ENCODE measurements at places on chromosomes 7 and 10. TPM values are rescaled to one million over a fixed set of nuclear protein-coding genes. Genes with fewer than 3 reads are reported as not detected.

DNA sequence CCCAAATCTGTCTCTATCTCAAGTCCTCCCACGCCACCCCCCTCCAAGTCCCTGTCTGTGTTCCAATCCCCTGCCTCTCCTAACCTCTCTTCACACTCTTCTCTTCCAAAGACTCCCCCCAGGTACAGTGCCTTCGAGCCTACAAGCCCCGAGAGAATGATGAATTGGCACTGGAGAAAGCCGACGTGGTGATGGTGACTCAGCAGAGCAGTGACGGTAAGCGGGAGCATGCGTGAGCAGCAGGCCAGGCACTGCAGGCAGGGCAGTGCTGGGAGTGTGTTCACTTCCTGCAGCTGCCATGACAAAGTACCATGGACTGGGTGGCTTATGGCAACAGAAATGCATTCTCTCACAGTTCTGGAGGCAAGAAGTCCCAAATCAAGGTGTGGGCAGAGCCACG, 23.4 kb downstream of the ARHGEF5 start:
- no peak for DNase-seq

DNA sequence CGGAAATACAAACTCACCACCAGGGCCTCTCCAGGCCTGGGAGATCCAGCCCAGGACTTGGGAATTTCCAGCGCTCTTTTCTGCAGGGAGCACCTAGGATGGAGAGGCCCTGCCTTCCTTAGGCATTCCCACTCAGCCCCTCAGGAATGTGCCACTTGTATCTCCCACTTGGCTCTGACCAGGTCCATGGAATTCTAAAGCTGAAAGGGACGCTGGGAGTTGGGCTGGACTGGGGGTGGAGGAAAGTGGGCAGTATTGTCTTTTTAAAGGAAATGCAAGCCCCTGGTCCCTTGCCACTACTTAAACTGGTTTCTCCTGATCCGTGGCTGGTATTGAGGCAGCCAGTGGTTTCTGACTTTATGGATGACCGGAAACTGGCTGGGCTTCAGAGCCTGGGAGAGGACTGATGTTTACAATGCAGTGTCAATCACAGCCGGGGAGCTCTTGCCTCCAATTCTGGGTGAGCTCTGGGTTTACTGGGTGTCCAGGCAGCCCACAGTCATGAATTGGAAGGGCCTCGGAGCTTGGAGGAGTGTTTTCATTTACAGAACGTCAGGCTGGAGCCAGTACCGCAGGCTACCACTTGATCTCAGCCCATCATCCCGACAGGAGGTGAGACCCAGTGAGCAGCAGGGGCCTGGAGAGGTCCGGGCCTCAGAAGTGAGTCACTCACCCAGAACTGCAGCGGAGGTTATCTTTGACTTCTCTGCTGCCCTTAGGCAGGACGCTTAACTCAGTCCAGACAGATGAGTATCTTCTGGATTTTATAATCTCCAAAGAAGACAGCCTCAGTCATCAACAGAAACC, 27.3 kb downstream of the AGAP3 start:
- DNase-seq: no peak

GRCh38 chr7:105672801-105673200, 91.5 kb upstream of the EFCAB10 start:
- no peak for DNase-seq

DNA sequence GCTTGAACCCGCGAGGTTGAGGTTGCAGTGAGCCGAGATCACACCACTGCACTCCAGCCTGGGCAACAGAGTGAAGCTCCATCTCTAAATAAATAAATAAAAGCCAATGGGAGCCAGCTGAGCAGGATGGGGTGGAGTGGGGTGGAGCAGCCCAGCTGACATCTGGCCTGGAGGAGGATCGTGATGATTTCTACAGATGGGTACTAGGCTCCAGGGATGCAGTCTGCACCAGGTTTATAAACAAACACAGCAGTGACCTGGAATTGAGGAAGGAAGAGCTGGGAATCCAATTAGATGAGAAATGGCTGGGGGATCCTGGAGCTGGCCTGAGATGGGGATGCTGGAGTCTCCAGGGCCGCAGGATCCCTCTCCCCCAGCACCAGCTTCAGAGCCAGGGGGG, 7.3 kb upstream of the GRIFIN start:
- DNase-seq: peak; percentile 46

ERVW-1 gene
- 66.6 TPM for total RNA-seq

PRKCQ gene
- total RNA-seq: 1.3 TPM

DNA sequence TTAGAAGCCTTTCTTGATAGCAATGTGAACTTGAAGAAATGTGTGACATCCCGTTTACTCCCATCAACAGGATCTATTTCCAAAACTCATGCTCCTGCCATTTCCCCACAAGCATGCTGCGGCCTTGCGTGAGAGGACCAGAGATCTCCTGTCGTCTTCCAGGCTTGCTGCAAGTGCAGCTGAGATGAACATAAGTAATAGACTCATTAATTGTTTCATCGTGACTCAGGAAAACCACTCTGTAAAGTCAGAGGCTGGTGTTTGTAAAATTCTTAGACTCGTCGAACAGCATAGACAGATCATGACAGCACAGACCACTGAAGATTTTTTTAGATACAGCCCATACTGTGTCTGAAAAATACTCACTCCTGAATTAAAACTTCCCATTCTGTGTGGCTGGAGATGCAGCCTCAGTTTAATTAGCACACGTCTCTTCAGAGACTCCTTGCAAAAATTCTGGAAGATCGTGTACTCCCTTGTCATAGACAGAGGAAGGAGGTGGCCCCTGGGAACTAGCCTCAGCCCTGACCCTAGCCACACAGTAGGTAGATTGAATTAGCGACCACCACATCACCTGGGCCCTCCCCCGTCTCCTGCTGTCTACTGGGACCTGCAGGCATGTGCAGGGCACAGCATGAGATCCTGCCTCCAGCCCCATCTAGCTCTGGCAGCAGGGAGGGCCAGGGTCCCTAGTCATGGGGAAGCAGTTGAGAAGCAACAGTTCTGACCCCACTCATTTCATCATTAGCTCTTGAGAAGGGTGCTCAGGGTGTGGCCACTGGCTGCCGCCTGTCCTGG, 226.0 kb downstream of the CELF2 start:
- no peak for DNase-seq

- no peak for DNase-seq
These were observed 508.0 kb downstream of the MDFIC start for GRCh38 chr7:115429918-115430317.

C7orf57 gene
- 0.06 TPM for total RNA-seq

DNA sequence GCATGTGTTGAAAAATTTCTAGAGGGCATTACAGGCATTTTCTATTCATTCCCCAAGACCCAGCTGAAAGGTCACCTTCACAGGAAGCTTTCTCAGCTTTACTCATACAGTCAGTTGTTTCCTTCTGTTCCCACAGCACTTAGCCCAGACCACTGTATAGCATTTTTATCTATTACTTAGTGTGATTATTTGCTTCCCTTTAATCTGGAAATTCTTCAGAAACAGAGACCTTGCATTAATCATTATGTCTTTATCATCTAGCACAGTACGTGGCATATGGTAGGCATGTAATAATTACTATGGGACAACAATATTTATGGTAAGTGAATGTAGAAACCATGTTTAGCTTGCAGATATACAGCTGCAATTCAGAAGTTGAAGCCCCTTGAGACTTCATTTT, 38.2 kb upstream of the CDK6 start:
- no peak for DNase-seq

DNA sequence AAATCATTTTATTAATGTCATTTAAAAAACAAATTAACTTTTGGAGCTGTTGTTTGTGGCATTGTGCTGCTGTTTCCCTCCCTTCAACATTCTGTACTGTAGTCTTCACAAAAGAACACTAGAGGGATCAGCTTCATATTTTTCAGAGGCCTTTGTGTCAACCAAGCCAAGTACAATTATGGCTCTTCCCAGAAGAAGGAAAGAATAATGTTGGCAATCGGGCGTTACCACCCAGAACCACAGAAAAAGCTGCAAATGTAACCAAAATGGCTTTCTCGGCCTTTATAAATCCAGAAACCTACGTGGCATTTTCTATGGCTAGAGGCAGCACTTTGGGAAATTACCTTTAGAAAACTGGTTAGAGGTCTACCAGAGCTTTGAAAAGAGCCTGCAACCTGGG, 98.8 kb upstream of the COL1A2 start:
- peak; percentile 64 for DNase-seq

- DNase-seq: no peak
These were observed 229.1 kb downstream of the BAMBI start for GRCh38 chr10:28906415-28906814.

TSPAN33 gene
- total RNA-seq: 49.1 TPM

- DNase-seq: peak; percentile 57
These were observed 3.2 kb downstream of the AMZ1 start for GRCh38 chr7:2691011-2691707.

GRCh38 chr10:90602862-90603610, 254.8 kb downstream of the HTR7 start:
- no peak for DNase-seq

DNA sequence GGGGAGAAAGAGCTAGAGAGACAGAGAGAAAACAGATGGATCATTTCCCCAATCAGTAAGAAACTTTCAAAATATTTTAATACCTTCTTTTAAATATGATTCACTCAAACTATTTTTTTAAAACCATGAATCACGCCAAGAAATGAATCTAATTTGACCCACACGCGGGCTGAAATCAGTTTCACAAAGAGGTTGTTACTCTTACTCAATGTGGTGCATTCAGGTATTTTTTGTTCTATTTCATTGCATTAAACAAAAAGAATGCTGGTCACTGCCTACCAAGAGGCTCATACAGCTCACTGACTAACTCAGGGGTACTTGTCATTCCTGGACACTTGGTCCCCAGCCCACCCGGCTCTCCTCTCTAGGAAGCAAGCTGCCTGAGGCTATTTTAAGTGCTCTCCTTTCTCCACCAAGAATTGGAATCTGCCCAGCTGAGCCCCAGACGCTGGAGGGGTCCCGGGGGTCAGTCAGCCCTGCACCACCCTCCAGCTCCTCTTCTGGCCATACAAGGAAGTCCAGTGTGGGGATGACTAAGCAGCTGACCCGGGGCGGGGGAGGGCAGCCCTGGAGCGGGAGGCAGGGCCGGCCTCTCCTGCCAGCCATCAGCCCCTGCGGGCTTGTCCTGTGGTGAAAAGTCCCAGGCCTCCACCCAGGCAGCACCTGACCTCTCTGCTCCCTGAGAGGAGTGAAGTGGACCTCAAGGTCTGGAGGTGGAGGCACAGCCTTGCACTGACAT, 21.7 kb upstream of the PFKP start:
- peak; percentile 7 for DNase-seq

DNA sequence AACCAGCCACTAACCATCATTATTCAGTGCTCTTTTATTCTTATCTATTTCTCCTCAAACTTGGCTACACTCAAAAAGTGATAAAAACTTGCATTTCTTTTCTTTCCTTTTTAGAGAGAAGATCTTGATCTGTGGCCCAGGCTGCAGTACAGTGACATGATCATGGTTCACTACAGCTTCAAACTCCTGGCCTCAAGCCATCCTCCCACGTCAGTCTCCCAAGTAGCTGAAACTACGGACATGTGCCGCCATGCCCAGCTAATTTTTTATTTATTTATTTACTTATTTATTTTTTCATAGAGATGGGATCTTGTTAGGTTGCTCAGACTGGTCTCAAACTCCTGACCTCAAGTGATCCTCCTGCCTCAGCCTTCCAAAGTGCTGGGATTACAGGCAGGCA, 24.6 kb upstream of the TMEM248 start:
- DNase-seq: no peak

- DNase-seq: peak; percentile 100
These were observed 38.5 kb downstream of the MTURN start for GRCh38 chr7:30173058-30173897.

DNA sequence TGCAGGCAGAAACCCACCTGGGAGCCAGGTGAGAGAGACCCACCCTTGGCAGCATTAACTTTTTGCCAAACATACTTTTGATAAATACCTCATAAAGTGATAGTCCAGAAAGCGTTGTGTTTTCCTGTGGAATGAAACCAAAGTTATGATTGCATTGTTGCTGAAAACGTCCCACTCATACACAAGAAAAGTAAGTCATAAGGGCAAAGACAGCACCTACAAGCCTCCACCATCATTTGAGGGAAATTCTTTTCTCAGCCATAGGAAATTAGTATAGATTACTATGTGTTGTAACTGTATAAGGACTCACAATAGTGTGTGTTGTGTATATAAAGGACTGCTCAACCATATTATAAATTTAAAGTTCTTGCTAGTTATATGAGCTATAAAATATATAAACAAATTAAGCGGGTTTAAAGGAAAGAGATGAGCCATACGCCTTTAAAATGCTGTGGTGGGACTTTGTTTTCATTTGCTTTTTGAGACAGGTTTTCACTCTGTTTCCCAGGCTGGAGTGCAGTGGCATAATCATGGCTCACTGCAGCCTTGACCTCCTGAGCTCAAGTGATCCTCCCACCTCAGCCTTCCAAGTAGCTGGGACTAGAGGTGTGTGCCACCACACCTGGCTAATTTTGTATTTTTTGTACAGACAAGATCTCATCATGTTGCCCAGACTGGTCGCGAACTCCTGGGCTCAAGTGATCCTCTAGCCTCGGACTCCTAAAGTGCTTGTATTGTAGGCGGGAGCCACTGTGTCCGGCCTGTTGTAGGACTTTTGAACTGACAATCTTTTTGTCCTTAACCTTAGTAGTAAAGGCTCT, 160.8 kb downstream of the PKD1L1 start:
- DNase-seq: no peak

RBM20 gene
- 11.1 TPM for total RNA-seq

GRCh38 chr10:71580926-71581325, 138.7 kb downstream of the C10orf105 start:
- DNase-seq: peak; percentile 70

GRCh38 chr7:105776986-105777910, 99.2 kb downstream of the ATXN7L1 start:
- no peak for DNase-seq

- DNase-seq: no peak
These were observed 13.2 kb downstream of the ARHGAP19 start for GRCh38 chr10:97279121-97279815.

GRCh38 chr7:44094883-44095592, 9.1 kb upstream of the AEBP1 start:
- no peak for DNase-seq

- DNase-seq: no peak
These were observed 24.6 kb downstream of the JAZF1 start for GRCh38 chr7:28155964-28156363.

GRCh38 chr10:102610441-102610887, 33.8 kb upstream of the TRIM8 start:
- DNase-seq: no peak

AUTS2 gene
- total RNA-seq: 30.1 TPM

GRCh38 chr7:150753826-150754603, 16.8 kb downstream of the GIMAP5 start:
- DNase-seq: no peak

PTF1A gene
- not detected for total RNA-seq

PRF1 gene
- not detected for total RNA-seq

DNA sequence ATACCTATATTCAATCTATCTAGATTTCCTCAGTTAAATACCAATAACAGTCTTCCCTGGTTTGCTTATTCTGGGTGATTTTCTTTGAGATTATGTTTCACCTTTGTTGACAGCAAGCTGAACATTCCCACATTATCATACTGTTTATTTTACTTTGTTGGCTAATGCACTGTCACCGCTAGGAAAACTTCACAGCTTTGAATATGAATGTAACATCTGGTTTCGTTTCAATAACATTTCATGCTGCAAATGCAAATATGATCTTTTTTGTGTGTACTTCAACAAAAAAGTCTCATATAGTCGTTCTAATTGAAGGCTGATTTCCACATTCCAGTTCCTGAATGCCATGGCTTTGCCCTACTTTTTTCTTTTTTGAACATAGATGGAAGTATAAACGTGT, 946.3 kb upstream of the GHITM start:
- no peak for DNase-seq
